ENCODE measurements at places on chromosomes 16 and 17.

GRCh38 chr17:36705874-36706731 is 104.7 kb downstream of the MRM1 start:
- peak; percentile 17 for DNase-seq

GRCh38 chr17:38415250-38416194 is 12.7 kb upstream of the ARHGAP23 start:
- DNase-seq, result no peak

GRCh38 chr17:2090804-2091534 is 36.1 kb downstream of the HIC1 start:
- DNase-seq, result no peak

- peak; percentile 64 for DNase-seq
Measured at GRCh38 chr17:38967290-38967738, at the start of gene FBXO47. Gene FBXO47, minus strand, starts transcription at chr17:38967403. Its CDS starts 4,378 bp downstream, at chr17:38963025.

DNA sequence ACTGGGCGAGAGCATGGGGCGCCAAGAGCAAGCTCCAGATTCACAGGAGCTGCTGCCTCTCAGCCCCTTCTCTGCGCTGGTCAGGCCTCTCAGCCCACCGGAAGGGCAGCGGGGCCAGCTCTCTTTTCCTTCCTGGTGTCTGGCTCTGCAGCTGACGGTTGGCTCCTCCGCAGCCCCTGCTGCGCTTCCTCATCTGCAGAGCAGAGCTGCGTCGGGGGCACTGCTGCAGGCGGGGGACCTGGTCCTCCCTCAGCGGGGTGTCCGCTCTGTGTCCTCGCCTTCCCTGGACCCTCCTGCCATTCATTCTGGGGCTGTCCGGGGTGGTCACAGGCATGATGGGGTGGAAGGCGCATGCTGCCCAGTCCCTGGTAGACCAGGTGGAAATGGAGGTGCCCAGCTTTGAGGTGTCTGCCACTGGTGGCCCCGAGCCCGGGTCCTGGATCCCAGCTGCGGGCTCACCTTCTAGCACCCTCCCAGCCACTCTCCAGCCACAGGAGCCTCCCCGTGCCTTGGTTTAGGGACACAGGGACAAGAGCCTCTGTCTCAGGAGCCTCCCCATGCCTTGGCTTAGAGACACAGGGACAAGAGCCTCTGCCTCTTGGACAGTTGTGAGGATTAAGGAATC is 84.8 kb downstream of the IRF8 start:
- DNase-seq, result no peak

DNA sequence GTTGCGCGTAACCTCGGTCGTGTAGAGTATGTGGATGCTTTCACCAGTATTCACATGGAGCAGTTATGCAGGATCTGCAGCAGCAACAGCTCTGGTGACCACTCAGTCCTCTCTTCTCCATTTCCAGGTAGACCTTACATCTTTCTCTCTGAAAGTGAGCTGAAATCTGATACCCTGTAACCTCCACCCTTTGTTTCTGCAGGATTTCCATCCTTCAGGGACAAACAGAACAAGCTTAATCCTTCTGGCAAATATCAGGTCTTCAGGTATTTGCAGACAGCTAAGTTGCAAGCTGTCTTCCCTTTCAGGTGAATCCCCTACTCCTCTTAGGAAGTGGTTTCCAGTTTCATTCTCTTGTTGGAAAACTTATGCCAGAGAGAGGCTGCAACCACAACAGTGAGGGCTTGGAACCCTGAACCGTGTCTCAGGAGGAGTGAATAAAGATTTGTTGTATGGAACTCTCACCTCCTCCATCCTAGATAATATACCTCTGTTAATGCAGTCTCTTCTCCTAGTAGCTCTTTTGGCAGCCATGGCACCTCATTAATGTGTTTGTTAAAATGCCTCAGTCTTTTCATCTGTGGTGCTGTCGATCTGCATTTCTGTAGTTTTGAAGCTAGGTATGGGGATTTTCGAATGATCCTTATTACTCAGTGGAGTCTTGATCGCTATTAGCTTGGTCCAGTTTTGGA is 172.5 kb downstream of the PRKCA start:
- no peak for DNase-seq

DNA sequence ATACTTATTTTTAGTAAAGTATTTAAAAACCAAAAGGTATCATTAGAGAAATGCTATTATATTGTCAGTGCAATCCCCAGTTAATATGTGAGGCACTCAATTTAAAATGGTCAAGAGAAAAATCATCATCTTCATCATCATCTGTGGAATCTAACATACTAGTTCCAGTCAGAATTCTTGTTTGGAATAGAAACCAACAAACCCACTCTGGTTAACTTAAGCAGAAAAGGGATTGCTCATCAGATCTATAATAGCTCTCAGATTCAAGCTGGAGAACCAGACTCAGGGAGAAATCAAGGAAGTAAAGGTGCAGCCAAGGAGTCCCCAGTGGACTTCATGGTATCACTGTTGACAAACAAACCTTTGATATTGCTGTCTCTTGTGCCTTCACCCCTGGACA is 43.7 kb upstream of the KCNJ16 start:
- DNase-seq, result no peak

- DNase-seq, result no peak
Measured at GRCh38 chr17:17742133-17742621, 60.9 kb downstream of the RAI1 start.

- peak; percentile 42 for DNase-seq
Measured at GRCh38 chr17:66655861-66656260, 179.1 kb upstream of the CACNG5 start.

- DNase-seq, result no peak
Measured at GRCh38 chr17:35404360-35404759, 27.9 kb downstream of the SLFN12 start.

DNA sequence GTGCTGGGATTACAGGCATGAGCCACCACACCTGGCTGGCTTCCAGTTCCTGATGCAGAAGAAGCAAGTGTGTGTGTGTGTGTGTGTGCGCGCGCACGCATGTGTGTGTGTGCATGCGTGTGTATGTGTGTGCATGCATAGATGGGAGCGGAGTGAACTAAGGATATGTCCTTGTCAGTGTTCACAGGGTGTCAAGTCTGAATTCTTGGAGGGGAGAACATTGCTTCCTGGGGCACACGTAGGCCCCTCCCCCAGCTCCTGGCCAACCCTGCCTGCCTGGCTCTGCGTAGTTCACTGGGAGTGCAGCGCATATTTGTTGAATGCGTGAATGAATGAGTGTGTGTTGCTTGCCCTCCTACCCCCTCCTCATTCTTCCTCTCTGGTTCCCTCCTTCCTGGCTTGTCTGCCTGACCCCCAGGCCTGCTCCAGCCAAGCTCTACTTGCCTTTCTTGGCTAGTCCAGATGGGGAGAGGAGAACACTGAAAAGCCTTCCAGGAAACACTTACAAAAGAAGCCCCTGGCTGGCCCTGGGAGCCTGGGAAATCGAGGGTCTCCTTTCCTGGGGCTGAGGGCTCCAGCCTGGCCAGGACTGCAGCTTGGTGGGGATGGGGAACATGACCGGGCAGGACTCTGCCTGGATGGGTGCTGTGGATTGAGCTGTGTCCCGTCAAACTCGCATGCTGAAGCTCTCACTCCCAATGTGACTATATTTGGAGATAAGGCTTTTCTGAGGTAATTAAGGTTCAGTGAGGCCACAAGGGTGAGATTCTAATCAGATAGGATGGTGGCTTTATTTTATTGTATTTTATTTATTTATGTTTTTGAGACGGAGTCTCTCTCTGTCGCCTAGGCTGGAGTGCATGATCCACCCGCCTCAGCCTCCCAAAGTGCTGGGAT is 27.9 kb downstream of the IGFBP4 start:
- no peak for DNase-seq

Measured in stimulated activated CD8-positive, alpha-beta memory T cell treated with anti-CD3 and anti-CD28 coated beads, Interleukin-15, amount 100 ng/mL, for 48 hours (primary cell).